ENCODE measurements at places on chromosomes 11 and 22. TPM values are rescaled to one million over a fixed set of nuclear protein-coding genes. Genes with fewer than 3 reads are reported as not detected.

Gene B3GAT1
- total RNA-seq, result 32.4 TPM

Gene NRIP3
- total RNA-seq, result 7.8 TPM

Gene CHCHD10
- 94.5 TPM for total RNA-seq

- no peaks in the 10 kb centered on the region for H3K27me3 ChIP-seq
- H3K36me3 ChIP-seq, result no peaks in the 10 kb centered on the region
- no peak for DNase-seq
- no peaks in the 10 kb centered on the region for H3K4me1 ChIP-seq
Measured at GRCh38 chr11:15204711-15205110, 90.0 kb downstream of the INSC start.

- H3K27ac ChIP-seq, result no peak overlapping the region
- no peaks in the 10 kb centered on the region for H3K36me3 ChIP-seq
- H3K4me3 ChIP-seq, result no peak overlapping the region
- no peaks in the 10 kb centered on the region for H3K27me3 ChIP-seq
Measured at GRCh38 chr22:21839765-21840140, 27.7 kb downstream of the MAPK1 start.

GRCh38 chr11:59923813-59924212 is 14.4 kb upstream of the OOSP1 start:
- no peaks in the 10 kb centered on the region for H3K4me1 ChIP-seq
- no peaks in the 10 kb centered on the region for H3K27me3 ChIP-seq
- H3K4me3 ChIP-seq, result no peak overlapping the region
- no peak for DNase-seq
- no peaks in the 10 kb centered on the region for H3K36me3 ChIP-seq
- no peak overlapping the region for H3K27ac ChIP-seq

DNA sequence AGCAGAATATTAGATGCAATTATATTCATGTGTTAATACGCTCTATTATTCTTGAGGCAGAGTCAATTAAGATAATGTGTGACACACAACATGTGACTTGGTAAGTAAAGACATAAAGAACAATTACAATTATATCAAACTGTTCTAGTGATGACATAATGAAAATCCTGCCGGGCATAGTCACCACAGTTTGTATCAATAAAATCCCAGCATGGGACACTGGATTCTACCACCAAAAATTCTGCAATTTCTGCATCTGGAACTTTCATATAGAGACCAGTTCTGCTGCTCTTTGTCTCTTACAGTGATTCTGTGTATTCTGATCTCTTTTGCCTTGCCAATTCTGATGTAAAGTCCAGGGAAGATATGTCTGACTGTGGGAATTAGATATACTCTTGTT is 495.6 kb upstream of the LRRC4C start:
- H3K4me1 ChIP-seq, result no peaks in the 10 kb centered on the region
- H3K27ac ChIP-seq, result no peak overlapping the region
- H3K27me3 ChIP-seq, result no peaks in the 10 kb centered on the region
- DNase-seq, result no peak
- no peaks in the 10 kb centered on the region for H3K36me3 ChIP-seq
